NCI-H1436 treated with DMSO at 0.1 percent for 48 hours (cell line): ENCODE measurements at places on chromosomes 7 and 10.
A peak's percentile ranks its signal among the peaks of the same experiment; 100 is the strongest.

GRCh38 chr7:100141555-100141949 is 7.2 kb upstream of the LAMTOR4 start:
- DNase-seq, result no peak

- DNase-seq, result no peak
These were observed 92.9 kb downstream of the PPP1R3C start for GRCh38 chr10:91539930-91540329.

DNA sequence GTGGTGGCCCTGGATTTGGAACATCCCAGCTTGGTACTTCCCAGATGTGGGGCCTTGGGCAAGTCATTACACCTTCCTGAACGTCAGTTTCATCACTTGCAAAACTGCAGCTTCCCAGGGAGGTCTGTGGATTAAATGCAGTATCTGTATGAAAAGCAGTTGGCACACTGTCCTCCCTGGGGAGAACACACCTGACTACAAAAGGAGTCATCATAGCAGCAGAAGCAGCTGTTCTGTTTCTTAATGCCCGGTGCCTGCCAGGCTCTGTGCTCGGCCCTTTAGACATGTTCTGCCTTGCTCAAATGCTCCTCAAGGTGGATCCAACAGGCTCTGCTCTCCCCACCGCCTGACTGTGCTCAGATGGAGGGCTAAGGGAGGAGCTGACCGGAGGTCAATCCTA is 31.0 kb downstream of the CDCA7L start:
- no peak for DNase-seq

DNA sequence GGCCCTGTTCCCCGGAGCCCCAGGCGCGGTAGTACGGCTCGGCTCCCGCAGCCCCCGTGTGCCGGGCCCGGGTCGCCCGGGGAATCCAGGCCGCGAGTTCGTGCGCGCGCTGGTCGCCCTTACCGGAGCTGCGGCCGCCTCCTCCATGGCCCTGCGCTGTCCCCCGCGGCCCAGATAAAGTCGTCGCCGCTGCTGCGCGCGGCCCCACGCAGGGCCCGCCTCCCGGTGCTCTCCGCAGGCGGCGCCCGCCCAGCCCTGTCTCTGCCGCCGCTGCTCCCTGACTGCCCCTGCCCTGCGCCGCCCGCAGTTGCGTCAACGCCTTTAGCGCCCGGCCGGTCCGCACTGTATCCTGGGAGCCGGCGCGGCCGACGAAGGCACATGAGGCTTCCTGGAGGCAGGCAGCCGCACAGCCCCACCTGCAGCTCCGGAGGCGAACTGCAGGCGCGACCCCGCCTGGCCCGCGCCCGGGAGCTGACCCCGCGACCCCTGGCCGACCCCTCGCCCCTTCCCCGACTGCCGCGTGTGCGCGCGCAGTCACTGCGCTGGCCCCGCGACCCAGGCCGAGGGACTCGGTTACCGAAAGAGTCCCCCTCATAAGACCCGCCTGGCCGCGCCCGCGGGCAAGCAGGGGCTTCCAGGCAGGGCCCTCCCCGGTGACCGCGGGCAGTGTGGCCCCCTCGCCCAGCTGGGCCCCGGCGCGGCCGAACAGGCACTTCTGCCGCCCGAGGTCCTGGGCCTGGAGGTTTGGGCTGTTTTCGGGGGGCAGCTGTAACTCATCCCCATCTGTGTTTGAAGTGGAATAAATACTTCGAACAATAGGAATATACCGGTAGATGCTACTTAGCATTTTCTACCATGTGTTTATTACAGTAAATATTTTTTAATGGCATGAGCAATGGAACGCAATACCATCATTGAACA is 127.1 kb upstream of the ZNF746 start:
- DNase-seq, result peak; percentile 79

DNA sequence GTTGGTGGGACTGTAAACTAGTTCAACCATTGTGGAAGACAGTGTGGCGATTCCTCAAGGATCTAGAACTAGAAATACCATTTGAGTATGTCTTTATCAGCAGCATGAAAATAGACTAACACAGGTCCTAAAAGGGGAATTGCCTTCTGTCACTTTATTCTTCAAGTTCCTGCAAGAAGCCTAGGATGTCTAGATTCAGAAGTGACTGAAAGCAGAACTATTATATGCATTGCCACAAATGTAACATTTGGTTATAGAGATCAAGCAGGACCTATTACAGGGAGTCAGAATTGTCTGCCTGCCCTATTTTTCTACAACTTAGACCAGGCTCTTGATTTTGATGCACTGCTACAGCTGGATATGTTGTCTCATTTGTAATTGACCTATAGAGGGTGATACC is 364.7 kb downstream of the SORCS1 start:
- DNase-seq, result no peak

- DNase-seq, result no peak
These were observed 17.6 kb downstream of the SRI start for GRCh38 chr7:88202278-88202677.

DNA sequence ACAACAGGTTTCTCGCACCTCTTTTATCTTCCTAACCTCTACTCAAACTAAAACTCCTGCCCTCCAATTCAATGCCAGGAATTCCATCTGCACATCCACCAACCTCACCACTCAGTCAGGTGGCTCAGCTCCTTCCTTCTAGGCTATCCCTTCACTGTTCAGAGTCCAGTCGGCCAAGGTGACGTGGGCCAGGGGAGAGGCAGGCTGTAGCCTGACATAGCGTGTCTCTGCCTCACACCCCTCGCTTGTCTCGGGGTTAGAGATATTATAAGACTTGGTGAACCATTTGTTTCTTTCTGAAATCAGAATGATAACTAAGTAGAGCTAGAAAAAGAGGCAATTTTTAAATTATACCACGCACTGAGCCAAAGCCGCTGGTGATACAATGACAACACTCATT is 31.1 kb downstream of the HIPK2 start:
- no peak for DNase-seq

DNA sequence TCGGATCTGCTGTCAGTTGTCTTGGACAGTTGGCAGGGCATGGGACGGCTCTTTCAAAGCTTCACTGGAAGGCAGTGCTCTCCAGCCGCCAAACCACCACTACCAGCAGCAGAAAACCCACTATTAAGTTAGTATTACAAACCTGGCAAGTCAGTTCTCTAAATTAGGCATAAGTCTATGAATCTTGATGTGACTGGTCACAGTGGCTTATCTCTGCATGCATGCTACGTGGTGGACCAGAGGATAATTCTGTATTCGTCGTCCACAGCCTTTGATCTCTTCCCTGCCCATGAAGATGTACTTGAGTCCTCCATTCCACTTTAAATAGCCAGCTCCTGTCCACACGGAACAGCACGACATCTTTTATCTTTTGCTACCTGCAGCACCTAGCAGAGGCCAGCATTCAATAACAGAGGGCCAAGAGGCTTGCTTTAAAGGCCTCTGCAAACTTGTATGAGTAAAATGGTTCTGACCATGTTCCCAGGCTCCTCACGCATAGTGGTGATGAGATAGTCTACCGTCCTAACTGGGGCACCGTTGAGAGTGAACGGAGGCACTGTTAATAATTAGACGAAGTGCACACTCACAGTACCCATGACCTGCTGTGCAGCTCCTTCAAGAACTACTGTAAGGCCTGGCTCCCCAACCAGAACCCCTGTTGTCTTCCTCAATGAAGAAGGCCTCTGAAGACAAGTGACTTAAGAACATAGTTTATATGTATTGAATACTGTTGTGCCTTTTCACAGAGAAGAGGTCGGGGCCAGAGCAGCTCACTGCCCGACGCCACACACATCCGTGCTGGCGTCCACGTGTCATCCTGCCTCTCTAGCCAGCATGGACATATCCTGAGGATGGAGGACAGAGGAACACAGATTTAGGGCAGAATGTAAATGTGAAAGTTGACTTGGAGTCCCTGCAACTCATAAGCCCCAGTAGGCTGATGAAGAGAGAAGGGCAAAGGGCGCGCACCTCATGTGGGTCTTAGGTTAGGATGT is 1.0 kb downstream of the GPR146 start:
- DNase-seq, result no peak

DNA sequence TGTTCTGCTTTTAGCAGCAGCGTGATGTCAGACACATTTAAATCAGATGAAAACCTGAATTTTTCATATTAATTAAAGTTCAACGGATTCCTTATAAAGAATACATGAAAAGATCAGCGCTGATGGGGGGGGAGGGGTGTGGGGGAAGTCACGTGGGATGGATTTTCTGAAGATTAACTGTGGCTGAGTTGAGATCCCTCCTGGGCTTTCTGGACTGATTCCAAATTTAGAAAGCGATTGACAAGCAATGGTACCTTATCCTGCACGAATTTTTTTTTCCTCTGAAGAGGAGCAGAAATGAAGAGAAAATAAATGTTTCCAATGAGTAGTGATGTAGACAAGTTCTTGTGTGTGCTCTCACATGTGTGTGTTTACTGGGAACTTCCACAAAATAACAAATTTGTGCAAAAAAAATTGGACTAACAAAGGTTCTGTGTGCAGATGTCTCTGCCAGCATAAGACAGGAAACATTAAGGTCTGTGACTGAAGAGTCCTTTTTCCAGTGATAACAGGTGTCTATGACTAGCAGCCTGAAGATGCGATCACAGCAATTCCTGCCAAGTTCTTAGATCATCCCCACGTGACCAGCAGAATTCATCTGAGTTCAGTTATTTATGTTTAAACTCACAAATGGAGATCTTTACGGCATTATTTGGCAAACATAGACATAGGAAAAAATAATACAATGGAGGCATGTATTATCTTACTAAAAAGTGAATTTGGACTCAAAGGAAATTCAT is 585.2 kb upstream of the CELF2 start:
- no peak for DNase-seq

GRCh38 chr10:19826712-19827111 is 10.5 kb downstream of the PLXDC2 start:
- DNase-seq, result no peak

- DNase-seq, result no peak
These were observed 19.9 kb upstream of the FAM180A start for GRCh38 chr7:135768467-135768866.

- DNase-seq, result no peak
These were observed 57.9 kb upstream of the FEZF1 start for GRCh38 chr7:122362473-122362872.

DNA sequence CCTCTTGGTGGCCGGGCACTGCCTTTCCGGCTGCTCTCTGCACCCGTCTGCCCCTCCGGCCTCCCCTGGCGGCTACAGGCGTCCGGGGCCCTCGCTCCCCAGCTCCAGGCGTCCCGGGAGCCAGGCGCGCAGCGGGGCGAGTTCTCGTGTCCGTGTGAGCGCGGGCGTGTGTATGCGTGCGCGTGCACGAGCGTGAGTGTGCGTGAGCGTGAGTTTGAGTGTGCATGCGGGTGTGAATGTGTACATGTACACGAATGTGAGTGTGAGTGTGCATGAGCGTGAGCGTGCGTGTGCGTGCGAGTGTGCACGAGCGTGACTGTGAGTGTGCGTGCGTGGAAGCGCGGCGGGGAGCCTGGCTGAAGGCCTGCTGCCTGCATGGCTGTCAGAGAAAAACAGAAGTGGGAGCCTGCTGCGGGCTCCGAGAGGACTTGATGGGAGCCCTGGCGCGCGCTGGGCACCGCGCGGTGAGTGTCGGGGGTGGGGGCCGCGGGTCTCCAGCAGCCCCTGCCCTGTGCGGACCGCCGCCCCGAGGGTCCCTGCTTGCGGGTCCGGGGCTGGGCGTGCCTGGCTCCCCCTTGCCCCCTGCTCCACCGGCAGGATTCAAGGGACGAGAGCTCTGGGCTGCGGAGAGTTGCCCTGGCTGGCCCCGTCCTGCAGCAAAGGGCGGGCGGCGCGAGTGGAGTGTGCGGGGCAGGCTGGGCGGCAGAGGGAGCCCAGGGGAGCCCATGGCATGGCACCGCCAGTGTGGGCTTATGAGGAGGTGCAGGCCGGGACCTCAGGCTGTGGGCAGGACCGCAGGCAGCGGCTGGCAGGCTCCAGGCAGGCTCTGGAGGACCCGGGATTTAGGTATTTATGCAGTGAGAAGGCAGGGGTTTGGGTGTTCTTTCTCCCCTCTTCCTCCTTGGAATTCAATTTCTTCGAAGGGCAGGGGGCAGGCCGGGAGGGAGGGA is 75.8 kb upstream of the EN2 start:
- DNase-seq, result no peak

DNA sequence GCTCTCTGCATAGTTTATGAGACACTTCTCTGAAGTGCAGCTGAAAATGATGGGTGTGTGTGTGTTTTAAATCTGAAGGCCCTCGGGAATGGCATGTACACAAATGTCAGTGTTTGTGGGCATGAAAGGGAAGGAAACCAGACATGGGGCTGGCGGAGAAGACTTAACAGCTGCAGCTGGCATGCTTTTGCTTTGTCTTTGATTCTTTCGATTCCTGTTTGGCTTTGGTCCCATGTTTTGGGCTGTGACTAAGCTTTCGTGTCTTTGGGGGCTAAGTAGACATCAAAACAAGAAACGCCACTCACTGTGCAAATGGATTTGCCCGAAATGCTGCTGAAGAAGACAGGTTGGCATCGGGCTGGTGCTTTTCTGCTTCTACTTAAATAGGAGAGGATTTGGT is 179.3 kb downstream of the PFKFB3 start:
- no peak for DNase-seq

GRCh38 chr7:53315981-53316380 is 280.5 kb downstream of the POM121L12 start:
- no peak for DNase-seq

DNA sequence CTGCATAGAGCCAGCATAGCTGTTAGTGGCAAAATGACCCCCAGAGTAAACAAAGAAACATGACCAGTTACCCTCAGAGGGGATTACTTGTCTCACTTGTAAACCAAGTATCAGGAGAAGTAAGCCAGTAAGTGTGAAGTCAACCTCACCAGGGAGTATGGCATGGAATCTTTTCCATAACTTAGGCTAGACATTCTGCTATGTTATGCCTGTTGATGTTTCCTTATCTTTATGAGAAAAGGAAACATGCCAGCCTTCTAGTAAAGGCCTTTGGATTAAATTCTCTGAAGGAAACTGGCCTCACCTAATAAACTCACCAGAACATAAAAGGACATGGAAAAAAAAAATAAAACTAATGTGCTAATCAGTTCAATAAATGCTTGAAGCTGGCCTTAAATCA is 87.7 kb downstream of the SEM1 start:
- no peak for DNase-seq

GRCh38 chr10:99689461-99689860 is 30.2 kb downstream of the ENTPD7 start:
- no peak for DNase-seq

- DNase-seq, result no peak
These were observed 32.1 kb downstream of the ADCYAP1R1 start for GRCh38 chr7:31084226-31084625.

GRCh38 chr10:14250496-14251076 is 80.1 kb downstream of the FRMD4A start:
- no peak for DNase-seq

- DNase-seq, result no peak
These were observed 181.6 kb downstream of the NPSR1 start for GRCh38 chr7:34839645-34840044.

- DNase-seq, result no peak
These were observed 47.7 kb upstream of the BICC1 start for GRCh38 chr10:58464956-58465355.

DNA sequence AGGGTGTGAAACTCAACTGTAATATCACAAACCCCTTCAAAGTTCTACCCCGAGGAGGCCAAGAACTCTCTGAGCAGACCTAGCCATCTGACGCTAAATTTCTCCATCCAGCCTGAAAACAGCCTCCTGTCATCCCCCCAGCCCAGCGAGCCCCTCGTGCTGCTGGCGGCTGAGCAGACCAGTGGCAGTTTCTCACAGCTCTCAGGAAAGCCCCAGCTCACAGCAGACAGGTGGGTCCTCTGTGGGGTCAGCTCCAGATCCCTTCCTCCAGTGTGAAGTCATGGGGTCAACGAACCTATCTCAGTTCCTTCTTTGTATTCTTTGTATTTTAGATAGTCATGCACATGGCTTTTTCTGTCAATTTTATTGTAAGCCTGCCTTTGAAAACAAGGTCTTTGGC is 7.8 kb downstream of the GARIN1A start:
- DNase-seq, result no peak
